ENCODE measurements at places on chromosomes 2 and 18.

GRCh38 chr2:224957540-224958461, 84.5 kb downstream of the DOCK10 start:
- DNase-seq: peak; percentile 49

- DNase-seq: peak; percentile 8
Observed at GRCh38 chr18:22668496-22668895, 250.8 kb upstream of the CTAGE1 start.

GRCh38 chr2:122023059-122023864, 267.8 kb downstream of the TSN start:
- DNase-seq: no peak

GRCh38 chr2:20138696-20139095, 86.2 kb downstream of the SDC1 start:
- no peak for DNase-seq

DNA sequence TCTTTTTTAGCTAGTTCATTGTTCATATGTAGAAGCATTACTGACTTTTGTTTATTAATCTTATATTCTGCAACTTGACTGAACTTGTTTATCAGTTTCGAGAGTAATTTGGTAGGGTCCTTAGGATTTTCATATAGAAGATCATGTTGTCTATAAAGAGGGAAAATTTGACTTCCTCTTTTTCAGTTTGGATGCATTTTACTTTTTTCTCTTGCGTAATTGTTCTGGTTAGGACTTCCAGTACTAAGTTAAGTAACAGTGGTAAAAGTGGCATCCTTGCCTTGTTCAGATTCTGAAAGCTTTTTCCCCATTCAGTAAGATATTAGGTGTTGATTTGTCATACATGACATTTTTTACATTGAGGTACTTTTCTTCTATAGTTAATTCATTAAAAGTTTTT, 726.0 kb downstream of the KCNJ3 start:
- no peak for DNase-seq

DNA sequence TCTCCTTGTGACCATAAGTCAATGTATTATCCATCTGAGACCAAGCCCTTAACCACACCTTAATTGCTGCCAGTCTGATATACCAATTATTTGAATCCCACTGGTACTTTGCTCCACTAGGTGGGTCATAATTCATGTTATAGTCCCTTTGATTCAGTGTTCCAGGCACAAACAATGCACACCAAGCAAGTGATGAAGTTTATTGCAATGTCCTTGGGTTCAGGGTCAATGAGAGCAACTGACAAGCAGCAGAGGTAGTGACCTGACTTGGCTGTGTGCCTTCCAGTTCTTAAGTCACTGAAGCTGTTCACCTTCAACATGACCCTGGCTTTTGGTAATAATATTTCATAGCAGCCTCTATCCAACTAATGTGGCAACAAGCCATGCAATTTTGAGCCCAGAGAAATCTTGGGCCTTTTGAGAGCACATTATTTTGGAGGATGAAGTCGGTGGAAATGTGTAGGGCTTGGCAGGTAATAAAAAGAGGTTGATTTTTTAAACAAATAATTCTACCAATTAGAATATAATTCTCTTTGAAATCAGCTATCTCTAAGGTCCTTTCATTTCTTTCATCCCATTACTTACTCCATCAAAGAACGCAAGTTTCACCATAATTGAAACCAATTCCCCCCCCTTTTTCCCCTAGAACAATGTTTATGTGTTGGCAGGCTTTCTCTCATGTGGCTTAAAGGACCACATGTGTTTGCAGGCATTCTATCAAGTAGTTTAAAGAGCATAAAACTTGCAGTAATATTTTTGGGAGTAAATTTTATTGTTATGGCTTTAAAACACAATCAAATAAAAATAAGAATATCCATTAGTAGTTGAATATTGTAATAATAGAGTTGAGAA, 3.1 kb upstream of the CPO start:
- peak; percentile 2 for DNase-seq

GRCh38 chr2:237150831-237151375, 65.2 kb downstream of the COPS8 start:
- no peak for DNase-seq

- DNase-seq: no peak
Observed at GRCh38 chr2:26952374-26952773, 18.1 kb upstream of the MAPRE3 start.

Measured in foreskin fibroblast (primary cell).